ENCODE measurements at places on chromosomes 13 and 19.

GRCh38 chr13:27967736-27968315 lies 1.3 kb downstream of the CDX2 start:
- DNase-seq = no peak

DNA sequence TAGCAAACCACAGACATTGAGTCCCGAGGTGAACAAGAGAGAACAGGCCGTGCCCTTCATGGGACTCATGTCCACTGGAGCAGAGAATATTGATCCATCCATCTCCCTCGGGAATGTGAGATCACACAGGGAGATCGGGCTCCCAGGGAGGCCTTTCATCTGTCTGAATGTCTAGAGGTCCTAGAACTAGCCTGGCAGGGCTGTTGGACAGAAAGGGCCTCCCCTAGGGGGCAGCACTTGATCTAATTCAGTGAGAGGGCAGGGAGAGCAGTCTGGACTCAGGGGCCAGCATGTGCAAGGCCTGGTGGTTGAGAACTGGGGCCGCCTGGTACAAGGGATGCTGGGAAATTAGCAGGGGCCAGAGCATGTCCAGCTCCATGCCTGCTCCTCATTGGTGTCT lies 4.3 kb downstream of the RUVBL2 start:
- no peak for DNase-seq

- no peak for DNase-seq
Observed at GRCh38 chr19:7751157-7751783, 3.9 kb upstream of the CD209 start.

GRCh38 chr19:39263912-39264305 lies 4.3 kb upstream of the IFNL2 start:
- no peak for DNase-seq

DNA sequence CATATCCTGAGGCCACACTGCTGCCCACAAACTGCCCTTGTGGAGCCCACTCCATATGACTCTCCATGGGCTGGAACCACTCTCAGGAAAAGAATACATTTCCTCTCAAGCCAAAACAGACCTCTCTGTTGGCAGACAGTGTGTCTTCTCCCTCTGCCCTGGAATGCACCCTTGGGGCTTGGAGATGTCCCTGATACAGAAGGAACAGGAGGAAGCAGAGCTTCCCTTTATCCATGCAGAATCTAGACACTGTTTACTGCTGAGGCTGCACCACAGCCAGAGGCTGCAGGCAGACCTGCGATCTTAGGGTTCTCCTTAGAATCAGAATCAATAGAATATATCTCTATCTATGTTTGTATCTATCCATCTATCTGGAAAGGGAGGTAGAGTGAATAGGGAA lies 26.8 kb upstream of the CYP4F8 start:
- DNase-seq = no peak

DNA sequence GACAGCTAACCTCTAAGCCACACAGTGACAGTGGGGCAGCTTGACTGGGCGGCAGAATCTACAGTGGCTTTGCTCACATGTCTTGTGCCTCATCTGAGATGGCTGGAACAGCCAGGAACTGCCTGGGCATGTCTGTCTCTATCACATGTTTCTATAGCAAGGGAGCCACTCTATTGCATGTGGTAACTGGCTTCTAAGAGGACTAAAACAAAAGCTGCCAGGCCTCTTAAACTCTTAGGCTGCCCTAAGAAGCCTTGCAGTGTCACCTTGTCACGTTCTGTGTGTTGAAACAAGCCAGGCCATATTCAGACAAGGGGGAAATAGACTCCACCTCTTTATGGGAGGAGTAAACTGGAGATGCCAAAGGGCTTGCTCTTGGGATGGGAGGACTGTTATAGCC lies 122.9 kb upstream of the MAB21L1 start:
- DNase-seq = no peak

- no peak for DNase-seq
Observed at GRCh38 chr19:3403489-3404323, 37.3 kb downstream of the NFIC start.

DNA sequence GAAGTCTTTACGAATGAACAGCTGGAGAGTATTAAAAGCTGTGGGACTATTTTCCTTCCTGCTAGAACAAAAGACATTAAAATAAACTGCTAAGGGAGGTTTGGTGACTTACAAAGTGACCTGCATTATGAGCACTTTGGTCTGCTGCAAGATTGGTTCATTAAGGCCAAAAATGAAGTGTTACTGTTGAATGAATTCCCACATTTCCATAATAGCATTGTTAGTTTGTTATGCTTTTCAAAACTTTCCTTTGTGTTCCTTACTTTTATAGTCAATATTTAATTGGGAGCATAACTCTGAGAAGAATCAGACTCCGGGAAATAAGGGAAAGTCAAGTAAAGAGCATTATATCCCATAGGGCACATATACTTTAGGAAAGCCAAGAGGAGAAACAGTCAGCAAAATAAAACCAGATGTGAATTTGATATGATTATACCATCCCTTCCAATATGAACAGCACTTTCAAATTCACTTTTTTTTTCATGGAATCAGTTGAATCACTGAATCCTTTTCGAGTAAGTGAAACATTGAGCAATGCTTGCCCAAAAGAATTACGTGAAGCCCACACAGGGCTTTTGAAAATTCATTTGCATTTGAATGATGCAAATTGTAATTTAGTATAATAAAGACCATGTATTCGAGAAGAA lies 112.6 kb downstream of the KCTD12 start:
- no peak for DNase-seq

- DNase-seq = no peak
Observed at GRCh38 chr19:45771311-45771933, 2.4 kb upstream of the SIX5 start.

- DNase-seq = no peak
Observed at GRCh38 chr19:18670312-18670711, 13.2 kb upstream of the CRTC1 start.

- DNase-seq = no peak
Observed at GRCh38 chr19:38640368-38640767, 7.1 kb upstream of the ACTN4 start.

DNA sequence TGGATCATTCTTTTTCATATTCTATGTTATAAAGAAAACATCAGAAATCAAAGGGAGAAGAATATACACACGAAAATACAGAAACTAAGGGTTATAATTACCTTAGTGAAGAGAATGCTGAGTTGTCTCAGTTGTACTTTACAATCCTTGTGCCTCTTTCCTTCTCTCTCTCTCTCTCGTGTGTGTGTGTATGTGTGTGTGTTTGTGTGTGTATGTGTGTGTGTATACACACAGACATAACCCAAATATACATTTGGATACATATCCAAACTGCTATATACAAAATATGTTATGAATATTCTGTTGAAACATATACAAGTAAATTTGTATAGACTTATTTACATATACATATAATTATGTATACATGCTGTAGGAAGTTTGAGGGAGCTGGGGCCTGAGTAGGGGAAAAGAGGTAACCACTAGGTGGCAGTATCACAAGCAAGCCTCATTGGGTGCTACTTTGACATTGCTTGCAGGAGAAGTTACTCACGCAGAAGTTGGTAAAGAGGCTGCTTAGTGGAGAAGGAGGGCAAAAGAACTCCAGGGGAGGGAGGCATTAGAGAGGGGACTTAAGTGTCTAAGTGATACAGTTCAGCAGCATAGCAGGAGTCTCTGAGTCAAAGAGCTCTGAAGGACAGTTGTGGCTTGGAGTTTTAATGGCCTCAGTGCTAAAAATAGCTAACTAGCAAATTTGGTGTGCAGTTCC lies 465.1 kb upstream of the PCDH20 start:
- peak; percentile 21 for DNase-seq

DNA sequence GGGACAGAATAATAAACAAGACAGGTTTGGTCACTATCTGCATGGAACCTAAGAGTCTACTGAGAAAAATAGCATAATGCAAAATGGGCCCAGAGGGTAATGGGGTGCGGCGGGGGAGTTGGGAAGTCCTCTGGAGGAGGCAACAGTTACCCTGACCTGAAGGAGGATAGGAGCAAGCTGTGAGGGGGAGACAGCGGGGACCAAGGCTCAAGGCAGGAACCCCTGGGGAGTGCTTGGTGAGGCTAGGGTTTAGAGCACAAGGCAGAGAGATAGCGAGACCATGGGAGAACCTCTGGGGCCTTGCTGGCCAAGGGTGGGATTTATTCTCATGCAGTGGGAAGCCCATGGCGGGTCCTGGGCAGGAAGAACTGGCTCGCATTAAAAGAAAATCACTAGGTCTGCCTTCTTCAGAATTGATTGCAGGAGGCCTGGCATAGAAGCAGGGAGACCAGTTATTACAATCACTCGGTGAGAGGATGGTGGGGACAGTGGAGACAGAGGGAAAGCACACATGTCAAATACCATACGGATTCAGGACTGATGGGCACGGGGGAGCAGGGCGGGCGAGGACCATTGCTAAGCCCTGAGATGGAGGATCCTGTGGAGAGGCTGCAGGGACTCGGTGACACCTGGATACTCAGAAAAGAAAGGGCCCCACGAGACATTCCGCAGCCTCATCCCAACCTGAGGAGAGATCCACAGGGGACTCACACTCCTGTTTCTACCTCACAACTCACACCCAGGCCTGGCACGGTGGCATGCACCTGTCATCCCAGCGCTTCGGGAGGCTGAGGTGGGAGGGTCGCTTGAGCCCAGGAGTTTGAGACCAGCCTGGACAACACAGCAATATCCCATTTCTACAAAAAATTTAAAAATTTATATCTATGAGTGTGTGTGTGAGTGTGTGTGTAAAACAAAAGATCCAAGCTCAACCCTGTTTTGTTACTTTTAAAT lies 110.4 kb downstream of the URI1 start:
- DNase-seq = no peak

DNA sequence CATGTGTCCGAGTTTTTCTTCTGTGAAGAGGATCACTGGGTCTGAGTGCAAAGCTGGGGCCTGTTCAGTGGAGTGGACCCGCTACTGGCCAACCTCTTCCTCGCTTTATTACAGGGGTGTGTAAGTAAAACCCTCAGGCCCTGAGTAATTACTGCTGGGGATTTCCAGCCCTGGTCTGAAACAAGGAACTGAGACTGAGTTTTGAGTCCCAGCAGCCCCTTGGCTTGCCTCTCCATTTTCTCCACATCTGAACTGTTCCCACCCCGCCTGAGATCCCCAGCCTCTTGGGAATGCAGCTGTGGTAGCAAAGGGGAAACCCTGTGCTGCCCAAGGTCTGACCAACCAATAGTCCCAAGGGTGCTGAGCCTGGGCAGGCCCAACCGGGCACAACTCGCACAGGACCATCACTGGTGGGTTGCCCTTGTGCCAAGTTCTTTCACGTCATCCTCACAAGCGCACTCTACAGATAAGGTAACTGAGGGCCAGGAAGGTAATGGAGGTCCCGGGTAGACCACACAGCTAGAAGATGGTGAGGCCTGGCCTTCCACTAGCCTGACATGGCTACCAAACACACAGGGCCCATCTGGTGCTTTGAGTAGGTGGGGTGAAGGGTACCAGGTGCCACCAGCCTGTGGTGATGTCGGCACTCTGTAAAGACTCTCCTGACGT lies 13.7 kb upstream of the SLC35E1 start:
- no peak for DNase-seq

DNA sequence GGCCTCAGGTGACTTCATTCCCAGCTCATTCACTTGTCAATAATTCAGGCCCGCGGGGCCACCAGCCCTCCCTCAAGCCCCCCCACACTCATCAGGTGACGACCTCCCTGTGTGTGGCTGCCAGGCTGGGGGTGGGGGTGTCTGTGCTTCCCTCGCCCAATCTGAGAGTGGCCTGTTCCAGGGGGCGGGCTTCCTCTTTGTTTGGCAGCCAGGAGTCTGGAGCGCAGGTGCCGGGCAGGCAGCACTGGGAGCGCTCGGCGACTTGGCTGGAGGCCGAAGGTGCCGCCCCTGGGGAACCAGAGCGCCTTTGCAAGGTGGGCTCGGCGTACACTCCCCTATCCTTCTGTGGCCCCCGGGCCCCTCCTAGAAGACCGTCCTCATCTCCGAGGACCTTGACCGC lies 5.4 kb upstream of the ZNF98 start:
- no peak for DNase-seq

GRCh38 chr19:54271106-54271505 lies 9.8 kb downstream of the LILRB2 start:
- no peak for DNase-seq

DNA sequence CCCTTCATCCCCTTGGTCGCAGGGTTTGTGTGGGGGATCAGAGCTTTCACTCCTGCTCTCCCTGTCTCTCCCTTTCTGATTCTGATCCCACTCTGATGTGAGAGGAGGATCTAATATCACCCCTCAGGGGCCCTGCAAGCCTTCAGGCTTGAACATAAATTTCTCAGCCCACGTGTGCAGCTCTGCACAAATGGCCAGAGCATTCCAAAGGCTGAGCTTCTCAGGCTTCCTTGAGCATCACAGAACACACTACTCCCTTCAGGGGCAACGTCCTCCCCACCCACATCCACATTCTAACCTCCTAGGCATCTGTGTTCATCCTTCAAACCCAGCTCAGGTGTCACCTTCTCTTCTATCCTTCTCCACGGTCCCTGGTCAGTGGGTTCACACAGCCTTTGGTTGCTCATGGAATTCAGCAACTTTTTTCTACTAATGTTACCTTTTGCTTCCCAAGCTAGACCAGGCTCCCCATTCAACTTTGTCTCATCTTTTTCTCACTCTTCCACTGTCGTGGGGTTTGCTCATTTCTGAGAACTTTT lies 24.4 kb upstream of the DOCK9 start:
- DNase-seq = no peak

GRCh38 chr19:10432736-10433130 lies 12.4 kb downstream of the PDE4A start:
- no peak for DNase-seq

GRCh38 chr13:114145256-114145655 lies 12.8 kb upstream of the RASA3 start:
- no peak for DNase-seq

- DNase-seq = peak; percentile 58
Observed at GRCh38 chr13:114049026-114049425, 75.2 kb upstream of the C13orf46 start.

DNA sequence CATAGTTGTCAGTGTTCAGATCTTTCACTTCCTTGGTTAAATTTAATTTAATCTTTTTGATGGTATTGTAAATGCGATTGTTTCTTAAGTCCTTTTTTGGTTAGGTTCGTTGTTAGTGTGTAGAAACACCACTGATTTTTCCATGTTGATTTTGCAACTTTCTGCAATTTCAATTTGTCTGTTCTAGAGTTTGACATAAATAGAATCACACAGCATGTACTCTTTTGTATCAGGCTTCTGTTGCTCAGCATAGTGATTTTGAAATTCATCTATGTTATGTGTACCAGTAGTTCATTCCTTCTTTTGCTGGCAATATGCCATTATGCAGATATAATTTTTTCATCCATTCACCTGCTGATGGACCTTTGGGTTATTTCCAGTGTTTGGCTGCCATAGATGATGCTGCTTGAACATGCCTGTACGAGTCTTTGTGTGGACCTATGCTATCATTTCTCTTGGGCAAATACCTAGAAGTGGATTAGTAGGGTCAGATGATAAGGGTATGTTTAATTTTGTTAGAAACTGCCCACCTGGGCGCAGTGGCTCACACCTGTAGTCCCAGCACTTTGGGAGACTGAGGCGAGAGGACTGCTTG lies 33.1 kb downstream of the BICRA start:
- DNase-seq = no peak

DNA sequence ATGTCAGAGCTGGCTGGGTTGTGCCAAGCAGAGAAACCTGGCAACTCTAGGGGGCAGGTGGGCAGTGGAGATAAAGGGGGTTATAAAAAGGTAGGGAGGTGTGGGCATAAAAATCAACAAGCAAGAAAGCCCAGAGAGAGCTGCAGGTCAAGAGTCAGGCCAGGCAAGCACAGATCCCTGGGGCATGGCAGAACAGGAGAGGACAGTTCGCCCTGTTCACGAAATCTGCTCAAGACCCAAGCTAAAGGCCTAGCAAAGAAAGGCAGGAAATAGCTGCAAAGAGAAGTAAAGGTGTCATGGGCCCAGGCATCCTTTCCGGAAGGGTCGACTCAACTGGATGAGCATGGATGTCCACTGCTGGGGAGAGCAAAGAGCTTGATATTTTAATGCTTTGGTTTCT lies 3.4 kb downstream of the MBNL2 start:
- no peak for DNase-seq

Measured in GM12891 (cell line).